ENCODE measurements at places on chromosomes 7 and 10.

DNA sequence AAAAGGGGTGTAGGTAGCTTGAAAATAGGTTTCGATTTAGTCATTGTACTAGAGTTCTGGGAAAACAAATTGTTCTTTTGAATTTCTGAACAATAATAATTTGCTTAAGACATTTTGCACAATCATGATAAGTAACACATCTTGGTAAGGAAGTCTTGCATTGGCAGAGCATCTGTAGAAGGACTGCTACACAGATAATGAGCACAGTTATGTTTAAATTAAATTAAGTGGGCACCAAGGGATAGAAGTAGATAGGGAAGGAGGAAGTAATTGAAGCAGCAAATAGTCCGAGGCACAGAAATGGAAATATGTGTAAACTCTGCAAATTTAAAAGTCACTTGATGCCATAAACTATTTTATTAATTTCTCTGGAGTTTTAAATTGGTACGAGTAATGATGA, 122.4 kb downstream of the CHN2 start:
- DNase-seq, result no peak

- peak; percentile 32 for DNase-seq
Observed at GRCh38 chr10:30701451-30702173, 72.1 kb upstream of the LYZL2 start.

DNA sequence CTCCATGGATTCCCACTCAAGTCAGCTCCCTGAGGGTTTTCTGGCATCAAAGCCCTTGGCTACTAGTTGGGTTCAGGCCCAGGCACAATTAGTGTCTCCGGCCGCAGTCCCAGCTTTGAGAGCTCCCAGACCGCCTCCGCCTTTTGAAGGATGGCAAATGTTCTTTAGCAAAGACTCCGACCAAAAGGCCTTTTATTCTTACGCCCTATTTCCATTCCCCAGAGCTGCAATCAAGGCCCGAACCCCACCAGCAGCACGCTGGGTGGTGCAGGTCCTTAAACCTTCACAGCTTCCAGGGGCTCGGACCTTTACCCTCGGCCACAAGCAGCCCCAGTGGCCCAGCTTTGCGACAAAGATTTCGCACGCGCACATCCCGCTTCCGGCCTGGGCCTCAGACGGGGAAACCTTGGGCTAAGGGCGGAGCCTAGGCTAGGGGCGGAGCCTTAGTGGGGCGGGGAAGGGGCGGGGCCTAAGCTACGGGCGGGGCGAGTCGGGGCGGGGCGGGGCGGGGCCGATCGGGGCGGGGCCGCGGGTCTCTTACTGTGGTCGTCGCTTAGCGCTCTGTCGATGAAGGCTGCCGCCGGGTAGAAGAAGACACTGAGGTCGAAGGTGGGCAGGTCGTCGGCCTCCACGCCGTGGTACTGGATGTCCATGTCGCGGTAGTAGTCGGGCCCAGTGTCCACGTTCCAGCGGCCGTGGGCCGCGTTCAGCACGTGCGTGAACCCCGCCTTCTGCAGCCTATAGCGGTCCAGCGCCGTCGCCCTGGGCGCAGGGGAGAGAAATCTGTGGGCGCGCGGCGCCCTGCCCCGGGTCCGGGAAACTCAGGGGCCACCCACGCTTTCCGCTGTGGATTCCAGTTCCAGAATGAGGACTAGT, 68.0 kb upstream of the SAMD8 start:
- no peak for DNase-seq

DNA sequence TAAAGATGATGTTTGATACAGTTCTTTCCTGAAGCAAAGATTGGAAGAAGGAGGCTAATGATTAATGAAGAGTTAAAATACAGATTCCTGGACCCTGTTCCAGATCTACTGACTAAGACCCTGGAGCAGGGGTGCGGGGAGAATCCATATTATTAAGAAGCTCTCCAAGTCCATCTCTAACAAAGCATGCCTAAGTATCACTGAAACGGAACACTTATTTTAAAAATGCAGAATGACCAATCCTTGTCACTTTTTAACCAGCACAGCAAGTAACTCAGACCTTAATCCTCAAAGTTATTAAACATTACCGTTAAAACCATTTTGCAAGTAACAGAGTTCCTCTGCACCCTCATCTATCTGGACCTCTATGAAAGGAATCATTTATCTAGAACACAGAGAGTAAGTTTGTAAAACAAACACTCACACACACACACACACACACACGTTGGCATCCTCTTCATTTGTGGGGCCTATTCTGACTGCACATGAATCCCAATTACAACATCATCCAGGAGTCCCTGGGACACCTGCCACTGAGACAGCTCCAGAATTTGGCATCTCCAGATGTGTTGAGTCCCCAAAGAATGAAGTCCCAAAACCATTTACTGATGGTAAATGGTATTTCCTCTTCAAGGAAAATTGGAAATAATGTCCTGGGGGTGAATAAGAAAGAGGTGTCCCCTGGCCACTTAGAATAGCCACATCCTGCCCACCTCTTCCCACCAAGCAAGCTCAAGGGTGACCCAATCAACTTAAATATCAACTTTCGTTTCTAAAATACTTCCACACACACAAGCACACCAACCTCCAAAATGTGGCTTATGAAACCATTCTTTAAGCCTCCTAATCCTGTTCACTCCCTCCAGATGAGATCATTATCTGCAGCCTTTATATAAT, 117.5 kb downstream of the PARD3 start:
- no peak for DNase-seq

GRCh38 chr10:78215645-78216044, 182.0 kb downstream of the RPS24 start:
- no peak for DNase-seq

DNA sequence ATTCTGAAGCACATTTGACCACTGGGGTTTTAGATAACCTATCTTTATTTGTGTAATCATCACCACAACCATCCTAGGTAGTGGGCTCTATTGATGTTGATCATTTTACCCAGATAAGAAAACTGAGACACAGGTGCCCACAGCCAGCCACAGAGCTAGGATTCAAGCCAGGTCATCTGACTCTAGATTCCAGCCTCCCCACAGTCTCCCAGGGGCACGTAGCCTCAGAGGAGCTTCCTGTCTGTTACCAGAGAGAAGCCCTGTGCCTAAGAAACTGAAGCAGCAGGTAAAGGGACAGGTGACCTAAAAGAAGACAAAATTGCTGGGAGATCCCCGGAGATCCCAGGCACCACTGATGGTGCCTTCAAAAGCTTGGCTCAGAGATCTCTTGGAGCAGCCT, 55.8 kb downstream of the ALOX5 start:
- DNase-seq, result no peak

Data from NCI-H1417 (cell line).